NCI-H748 treated with DMSO at 0.1 percent for 48 hours (cell line): ENCODE measurements at places on chromosomes 2 and 18.

- no peak for DNase-seq
These were observed 35.6 kb downstream of the RMC1 start for GRCh38 chr18:23538870-23539269.

DNA sequence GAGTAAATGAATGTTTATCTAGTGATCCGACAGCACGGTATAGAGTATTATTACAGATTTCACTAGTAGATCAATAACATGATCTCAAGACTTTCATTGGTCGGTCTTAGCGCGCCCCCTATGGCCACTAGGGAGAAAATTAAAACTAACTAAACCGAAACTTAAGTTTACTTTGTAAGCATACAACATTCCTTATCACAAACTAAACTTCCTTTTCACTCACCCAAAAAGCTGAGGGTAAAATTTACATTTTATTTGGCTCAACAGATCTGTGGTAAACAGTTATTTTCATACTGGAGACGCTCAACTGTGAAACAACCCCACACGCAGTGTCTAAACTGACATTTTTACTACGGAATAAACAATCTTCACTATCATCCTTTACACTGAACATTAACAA, 215.6 kb upstream of the MAP2 start:
- no peak for DNase-seq

GRCh38 chr18:35592298-35592697, 10.8 kb downstream of the GALNT1 start:
- DNase-seq: no peak

GRCh38 chr2:179554639-179555386, 290.2 kb upstream of the SESTD1 start:
- DNase-seq: no peak

DNA sequence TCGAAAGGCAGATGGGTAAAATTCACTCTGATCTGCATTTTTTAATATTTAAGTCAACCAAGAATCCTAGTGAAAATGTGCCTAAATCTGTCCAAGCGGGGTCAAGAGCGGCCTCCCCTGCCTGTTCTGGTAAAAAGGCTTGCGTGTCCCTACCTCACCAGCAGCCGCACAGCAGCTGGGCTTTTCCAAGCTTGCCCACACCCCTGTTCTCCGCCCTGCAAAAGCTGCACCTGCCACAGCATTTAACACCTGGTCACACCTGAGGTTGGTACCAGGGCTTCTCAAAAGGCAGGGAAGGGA, 25.8 kb upstream of the TMEM182 start:
- DNase-seq: peak; percentile 58

DNA sequence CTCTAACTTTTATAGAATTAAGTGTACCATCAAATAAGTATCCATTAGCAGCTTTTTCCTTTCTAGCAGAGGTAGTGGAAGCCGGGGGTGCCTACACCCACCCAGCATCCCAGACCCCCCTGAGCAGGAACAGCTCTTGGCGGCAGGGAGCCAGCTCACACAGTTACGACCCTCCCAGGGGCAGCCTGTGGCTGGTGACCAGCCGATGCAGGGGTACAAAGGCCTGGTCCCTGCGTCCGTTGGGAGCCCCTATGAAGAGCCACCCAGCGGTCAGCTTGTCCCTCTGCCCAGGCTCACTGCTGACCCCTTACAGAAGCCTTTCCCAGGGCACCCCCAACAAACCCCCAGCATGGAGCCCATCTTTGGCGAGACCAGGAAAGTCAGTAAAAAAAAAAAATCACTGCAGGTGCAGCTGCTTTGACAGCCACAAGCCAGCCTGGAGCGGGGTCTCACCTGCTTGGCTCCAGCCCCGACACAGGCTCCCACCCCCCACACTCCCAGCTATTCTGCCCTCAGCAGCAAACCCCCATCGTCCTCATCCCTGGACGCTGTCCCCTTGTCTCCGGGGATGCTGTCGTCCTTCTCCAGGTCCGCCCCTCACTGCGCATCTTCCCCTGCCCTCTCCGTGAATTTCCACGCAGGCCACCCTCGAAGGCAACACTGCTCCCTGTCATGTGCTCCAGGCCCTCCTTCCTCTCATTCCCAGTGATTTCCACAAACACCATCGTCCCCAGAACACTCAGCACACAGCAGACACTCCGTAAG, 43.1 kb downstream of the GPC1 start:
- no peak for DNase-seq

DNA sequence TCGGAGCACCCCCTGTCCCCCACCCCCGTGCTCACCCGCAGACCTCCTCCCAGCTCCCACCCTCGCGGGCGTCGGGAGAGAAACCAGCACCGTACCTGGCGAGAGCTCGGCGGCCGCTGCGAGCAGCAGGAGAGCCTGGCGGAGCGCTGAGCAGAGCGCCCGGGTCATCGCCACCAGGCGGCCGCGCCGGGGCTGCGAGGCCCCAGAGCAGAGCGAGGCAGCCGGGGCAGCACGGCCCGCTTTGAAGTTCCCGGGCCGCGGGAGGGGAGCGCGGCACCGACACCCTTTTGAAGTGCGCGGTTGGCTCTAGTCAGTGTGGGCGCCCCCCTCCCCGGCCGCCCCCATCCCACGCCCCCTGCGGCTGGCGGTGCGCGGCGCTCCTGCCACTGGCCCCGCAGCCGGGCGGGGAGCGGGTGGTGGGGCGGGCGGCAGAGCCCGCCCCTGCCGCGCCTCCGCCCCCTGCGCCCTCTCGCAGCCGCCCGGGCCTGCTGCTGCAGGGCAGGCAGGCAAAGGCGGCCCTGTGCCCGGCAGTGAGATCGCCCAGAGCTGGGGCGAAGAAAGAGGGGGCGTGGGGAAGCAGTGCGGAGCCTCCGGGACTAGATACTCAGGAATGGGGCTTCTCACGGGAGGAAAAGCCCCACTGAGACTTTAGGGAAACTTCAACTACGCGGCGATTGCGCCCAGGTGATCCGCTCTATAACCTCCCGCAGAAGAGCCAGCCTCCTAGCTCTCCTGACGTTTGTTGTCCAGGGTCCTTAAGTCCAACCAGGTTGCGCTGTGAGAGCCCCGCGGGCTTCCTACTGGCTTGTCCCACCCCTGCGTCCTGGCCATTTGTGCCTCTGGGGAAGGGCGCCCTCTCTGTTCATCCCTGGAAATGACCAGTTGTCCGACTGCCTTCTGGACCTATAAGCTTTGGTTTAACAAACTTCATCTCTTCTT, at the start of gene ACVR1C:
TSS of gene ACVR1C (minus strand) at position 388 of the 939 bp plus-strand sequence. CDS start at position 168, 220 bp downstream.
- DNase-seq: peak; percentile 86

DNA sequence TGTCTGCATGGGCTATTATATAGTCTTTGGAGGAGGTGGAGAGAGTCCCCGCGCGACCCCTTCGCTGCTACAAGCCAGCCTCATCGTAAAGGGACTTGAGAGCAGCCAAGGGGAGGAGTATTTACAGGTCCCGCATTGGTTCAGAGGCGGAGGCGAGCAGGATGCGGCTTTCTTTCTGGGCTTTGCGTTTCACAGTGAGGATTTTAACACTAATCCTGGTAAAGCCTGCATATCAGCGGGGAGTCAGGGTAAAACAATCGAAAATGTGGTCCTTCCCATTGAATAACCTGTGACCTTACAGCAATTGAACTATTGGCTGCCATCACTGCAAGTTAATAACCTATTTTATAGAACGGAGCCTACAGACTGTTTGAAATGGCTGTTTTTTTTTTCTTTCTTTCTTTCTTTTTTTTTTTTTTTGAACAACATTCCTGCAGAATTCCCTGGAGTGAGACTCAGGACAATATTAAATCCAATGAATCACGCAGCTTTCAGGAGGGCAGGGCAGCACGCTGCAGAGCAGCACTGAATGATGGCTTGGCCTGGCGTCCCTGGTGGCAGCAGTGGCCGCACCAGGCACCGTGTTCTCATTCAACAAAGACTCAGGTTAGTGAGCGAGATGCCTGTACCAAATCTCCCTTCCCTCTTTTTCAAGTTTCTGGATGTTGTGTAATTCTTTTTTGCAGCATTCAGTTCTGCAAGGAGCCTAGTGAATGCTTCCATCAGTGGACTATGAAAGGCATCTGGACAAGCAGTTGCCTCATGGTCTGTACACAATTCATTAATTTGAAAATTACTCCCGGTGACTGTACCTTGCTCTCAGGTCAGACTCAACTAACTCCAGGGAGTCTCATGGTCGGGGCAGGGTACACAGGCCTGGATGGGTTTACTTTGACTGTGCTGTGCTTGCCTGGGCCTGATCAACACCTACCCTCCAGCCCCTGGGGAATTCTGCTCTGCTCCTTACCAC, 19.8 kb downstream of the SMIM21 start:
- no peak for DNase-seq

- DNase-seq: no peak
These were observed 17.4 kb upstream of the AP1S3 start for GRCh38 chr2:223854741-223855140.

GRCh38 chr18:27921904-27922751, 254.8 kb downstream of the CDH2 start:
- no peak for DNase-seq

- DNase-seq: no peak
These were observed 91.8 kb downstream of the KLHL29 start for GRCh38 chr2:23476786-23477185.

GRCh38 chr18:36592282-36592681, 236.5 kb downstream of the TPGS2 start:
- no peak for DNase-seq

- DNase-seq: no peak
These were observed 438.4 kb upstream of the KLHL29 start for GRCh38 chr2:22946553-22946952.

- DNase-seq: no peak
These were observed 18.3 kb upstream of the ICOS start for GRCh38 chr2:203918264-203918663.

- DNase-seq: no peak
These were observed 10.6 kb upstream of the NEMP2 start for GRCh38 chr2:190545093-190545492.

GRCh38 chr2:119354860-119355259, 11.8 kb downstream of the C2orf76 start:
- no peak for DNase-seq

- no peak for DNase-seq
These were observed 89.7 kb downstream of the FARSB start for GRCh38 chr2:222566229-222566628.

GRCh38 chr2:52404866-52405265, 1362.7 kb upstream of the CHAC2 start:
- no peak for DNase-seq

- no peak for DNase-seq
These were observed 6.3 kb upstream of the TRAF3IP1 start for GRCh38 chr2:238313991-238314350.

GRCh38 chr2:182968493-182968892, 69.8 kb downstream of the NCKAP1 start:
- DNase-seq: no peak

GRCh38 chr2:151315381-151315903, 26.0 kb upstream of the NMI start:
- DNase-seq: no peak

DNA sequence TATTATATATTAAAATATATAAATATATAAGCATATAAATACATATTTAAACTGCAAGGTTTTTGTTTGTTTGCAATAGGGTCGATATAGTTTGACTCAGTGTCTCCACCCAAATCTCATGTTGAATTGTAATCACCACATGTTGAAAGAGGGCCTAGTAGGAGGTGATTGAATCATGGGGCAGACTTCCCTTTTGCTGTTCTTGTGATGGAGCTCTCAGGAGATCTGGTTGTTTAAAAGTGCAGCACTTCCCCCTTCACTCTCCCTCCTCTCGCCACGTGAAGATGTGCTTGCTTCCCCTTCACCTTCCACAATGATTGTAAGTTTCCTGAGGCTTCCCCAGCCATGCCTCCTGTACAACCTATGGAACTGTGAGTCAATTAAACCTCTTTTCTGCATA, 2137.3 kb upstream of the CELF4 start:
- DNase-seq: no peak

DNA sequence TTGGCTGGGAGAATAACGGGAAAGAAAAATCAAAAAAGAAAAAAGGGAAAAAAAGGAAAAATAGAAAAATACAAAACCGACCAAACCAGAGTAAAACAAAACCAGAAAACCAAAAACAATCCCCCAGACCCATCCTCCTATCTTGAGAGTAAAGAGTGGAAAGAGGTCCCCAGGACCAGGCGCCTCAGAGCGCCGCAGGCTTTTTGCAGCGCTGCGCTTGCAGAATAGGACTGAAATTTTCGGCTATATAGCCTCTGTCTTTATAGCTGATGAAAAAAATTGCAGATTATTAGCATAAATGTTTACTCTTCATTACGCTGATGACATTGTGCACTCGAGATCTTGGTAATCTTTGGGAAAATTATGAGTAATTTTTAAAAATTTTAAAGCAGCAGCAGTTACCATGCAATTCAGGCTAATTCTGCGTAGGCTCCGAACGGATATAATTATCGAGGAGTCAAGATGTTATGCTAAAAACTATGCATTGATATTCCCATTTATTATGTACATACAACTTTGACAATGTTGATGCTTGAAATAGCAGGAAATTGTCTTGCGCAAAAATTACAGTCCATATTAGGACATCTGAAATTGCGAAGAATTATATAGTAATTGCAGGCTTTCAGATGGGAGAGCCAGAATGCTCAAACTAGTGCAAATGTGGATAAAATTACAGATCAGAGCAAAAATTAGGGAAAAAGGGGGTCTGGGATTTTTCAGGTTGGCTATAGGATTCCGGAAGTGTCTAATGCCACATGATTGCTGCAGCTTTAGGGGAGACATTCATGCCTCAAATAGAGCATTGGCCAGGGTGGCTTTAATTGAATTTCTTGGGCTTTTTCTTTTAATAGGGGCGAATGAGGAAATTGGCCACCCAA, 8.3 kb downstream of the DLX1 start:
- peak; percentile 47 for DNase-seq

DNA sequence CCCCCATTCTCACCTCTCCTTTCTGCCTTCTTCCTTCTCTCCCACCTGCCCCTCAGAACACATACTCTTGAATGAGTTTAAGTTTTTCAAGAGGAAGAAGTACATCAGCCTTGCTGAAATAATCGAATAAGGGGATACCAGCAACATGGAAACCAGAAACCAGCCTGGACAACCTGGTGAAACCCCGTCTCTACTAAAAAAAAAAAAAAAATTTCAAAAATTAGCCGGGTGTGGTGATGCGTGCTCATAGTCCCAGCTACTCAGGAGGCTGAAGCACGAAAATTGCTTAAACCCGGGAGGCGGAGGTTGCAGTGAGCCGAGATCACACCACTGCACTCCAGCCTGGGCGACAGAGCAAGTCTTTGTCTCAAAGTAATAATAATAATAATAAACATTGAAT, 75.0 kb upstream of the SLC1A4 start:
- DNase-seq: no peak

DNA sequence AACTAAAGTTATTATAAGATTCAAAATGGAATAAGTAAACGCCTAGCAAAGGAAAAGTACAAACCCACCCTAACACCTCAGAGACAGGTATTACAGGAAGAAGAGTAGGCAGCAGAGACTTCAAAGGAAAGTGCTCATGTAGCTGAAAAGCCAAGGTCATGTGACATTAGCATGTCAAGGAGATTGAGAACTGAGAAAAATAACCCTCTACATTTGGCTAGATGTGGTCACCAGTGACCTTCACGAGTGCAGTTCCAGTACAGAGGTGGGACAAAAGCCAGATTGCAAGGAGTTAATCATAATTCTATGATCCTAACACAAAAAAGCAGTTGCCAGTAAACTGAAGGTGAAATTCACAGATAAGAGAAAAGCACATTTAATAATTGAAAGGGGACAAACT, 252.7 kb downstream of the ZEB2 start:
- no peak for DNase-seq

GRCh38 chr2:171289991-171290390, 129.3 kb upstream of the TLK1 start:
- no peak for DNase-seq

GRCh38 chr2:200158647-200159356, 147.7 kb upstream of the SPATS2L start:
- DNase-seq: no peak
